ENCODE measurements at places on chromosomes 5 and 9.

GRCh38 chr5:177524941-177525655 lies 8.3 kb upstream of the DDX41 start:
- no peak for DNase-seq

DNA sequence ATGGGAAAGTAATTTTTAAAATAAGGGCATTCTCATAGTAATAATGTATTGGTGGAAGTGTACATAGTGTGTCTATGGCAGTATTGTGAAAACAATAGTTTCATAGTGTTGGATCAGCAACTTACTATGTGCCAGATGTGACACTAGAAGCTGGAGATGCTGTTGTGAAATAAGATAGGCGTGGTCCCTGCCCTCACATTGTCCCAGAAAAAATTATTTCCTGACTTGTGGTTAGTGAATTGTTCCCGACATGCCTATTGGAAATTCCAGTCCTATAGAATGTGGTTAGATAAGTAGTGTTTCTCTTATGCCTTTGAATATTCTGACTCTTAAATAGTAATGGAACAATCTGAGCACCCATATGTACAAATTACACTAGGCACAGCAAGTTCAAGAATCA lies 55.3 kb upstream of the MTAP start:
- no peak for DNase-seq

- no peak for DNase-seq
Measured at GRCh38 chr5:6107675-6108539, 270.4 kb downstream of the MED10 start.

GRCh38 chr5:123046222-123046621 lies 9.7 kb upstream of the PPIC start:
- no peak for DNase-seq

DNA sequence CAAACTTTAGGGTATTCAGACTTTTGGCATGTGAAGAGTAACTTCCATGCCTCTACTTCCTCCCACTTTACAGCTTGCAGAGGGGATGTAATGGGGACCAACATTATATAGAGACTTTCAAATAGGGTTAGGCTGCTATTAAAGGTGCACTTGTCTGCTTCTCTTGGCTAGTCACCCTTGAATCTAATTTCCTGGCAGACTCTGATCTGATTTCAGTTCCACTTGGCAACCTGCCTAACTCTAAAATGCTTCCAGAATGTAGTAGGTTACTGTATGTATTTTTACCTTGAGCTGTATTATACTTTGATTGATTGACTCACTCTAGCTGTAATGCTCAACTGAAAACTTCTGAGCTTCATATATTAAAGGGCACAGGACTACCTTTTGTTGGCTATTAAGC lies 693.4 kb downstream of the KCTD16 start:
- DNase-seq, result no peak

- DNase-seq, result no peak
Measured at GRCh38 chr5:119393746-119394145, 37.9 kb downstream of the TNFAIP8 start.

- no peak for DNase-seq
Measured at GRCh38 chr9:37559125-37559524, 17.1 kb downstream of the FBXO10 start.

DNA sequence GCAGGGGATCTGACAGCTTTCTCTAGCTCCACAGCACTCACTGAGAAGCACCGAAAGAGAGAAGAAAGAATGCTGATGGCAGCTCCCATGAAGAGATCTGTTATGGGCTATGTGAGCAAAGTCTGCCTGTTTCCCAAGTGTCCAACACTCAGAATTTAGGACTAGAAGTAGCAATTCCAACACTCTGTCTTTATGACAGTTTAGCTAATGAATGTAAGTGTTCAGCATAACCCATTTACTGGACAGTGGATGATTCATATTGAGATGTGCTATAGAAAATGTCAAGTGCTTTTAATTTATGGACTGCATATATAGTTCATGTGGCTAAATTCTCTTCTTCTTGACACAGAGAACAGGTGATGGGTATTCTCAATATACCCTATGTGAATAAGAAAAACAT lies 683.1 kb upstream of the ZNF608 start:
- DNase-seq, result no peak

- DNase-seq, result no peak
Measured at GRCh38 chr9:35813434-35814105, 1.3 kb downstream of the HINT2 start.

GRCh38 chr5:106094204-106094607 lies 1576.5 kb downstream of the EFNA5 start:
- no peak for DNase-seq

DNA sequence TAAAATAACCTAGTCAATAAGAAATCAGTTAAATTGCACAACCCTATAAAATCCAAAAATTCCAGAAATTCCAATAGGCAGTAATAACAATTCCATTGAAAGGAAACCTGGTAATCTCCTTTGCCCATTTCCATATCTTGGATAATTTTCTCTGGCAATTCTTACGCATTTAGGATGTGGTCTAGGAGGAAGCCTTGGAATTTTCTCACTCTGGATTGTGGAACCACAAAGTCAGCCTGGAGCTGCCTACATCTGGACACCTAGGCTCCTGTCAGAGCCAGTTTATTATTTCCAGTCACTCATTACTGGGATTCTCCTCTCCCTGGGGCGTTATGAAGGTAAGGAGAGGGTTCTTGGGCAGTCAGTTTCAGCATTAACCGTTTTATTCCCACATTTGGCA lies 40.3 kb upstream of the GNE start:
- DNase-seq, result no peak

GRCh38 chr5:59648949-59649921 lies 244.3 kb downstream of the PDE4D start:
- DNase-seq, result no peak

GRCh38 chr5:125198270-125198974 lies 452.0 kb upstream of the ZNF608 start:
- no peak for DNase-seq

DNA sequence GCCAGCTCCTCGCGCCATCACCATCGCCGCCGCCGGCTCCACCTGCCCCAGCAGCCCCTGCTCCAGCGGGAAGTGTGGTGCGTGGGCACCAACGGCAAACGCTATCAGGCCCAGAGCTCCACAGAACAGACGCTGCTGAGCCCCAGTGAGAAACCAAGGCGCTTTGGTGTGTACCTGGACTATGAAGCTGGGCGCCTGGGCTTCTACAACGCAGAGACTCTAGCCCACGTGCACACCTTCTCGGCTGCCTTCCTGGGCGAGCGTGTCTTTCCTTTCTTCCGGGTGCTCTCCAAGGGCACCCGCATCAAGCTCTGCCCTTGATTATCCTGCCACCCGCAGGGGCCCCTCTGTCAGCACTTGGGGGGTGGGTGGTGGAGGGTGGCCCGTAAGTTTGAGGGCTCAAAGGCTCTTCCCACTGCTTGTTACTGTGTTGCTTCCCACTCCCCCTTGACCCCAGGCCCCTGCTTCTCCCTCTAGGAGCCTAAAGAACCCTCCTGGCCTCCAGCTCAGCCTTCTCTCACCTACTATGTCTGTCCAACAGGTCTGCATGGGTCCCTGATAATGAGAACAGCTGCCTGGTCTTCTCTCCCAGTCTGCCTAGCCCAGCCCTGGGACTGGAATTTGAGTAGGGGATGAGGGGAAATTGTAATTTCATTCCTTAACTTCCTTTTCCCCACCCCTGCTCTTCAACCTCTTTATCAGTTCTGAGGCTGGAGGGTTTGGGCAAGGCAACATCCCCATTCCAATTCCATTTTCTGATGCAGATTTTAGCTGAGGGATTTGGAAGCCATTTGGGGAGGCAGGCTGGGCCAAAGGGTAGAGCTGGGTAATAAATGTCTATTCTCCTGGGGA lies 9.0 kb downstream of the RACK1 start:
- DNase-seq, result no peak

DNA sequence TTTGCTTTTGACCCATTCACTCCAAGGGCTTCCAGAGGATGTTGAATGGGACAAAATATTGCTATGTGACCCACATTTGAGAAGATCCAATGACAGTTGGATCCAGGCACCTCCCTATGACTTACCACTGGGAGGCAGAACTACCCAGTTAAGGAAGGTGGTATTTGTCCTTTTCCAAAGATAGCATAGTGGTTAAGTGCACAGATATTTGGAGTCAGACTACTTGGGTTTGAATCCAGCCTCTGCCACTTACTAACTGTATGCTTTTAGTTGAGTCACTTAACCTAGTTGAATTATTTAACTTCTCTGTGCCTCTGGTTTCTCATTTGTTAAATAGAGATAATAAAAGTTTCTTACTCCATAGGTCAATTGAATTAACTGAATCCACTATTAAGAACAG lies 74.5 kb upstream of the PALM2AKAP2 start:
- no peak for DNase-seq

DNA sequence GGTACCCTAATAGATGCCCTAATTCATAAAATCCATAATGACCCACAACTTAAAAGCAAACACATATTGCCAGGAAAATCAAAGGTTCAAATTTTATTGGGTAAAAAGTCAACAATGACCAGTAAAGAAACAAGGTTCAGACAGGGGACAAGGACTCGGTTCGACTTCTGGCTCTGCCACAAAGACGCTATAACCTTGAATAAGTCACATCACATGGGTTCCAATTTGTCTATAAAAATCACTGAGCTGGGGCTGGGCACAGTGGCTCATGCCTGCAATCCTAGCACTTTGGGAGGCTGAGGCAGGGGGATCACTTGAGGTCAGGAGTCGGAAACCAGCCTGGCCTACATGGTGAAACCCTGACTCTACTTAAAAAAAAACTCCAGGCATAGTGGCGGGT lies 80.5 kb downstream of the SERINC5 start:
- DNase-seq, result no peak

DNA sequence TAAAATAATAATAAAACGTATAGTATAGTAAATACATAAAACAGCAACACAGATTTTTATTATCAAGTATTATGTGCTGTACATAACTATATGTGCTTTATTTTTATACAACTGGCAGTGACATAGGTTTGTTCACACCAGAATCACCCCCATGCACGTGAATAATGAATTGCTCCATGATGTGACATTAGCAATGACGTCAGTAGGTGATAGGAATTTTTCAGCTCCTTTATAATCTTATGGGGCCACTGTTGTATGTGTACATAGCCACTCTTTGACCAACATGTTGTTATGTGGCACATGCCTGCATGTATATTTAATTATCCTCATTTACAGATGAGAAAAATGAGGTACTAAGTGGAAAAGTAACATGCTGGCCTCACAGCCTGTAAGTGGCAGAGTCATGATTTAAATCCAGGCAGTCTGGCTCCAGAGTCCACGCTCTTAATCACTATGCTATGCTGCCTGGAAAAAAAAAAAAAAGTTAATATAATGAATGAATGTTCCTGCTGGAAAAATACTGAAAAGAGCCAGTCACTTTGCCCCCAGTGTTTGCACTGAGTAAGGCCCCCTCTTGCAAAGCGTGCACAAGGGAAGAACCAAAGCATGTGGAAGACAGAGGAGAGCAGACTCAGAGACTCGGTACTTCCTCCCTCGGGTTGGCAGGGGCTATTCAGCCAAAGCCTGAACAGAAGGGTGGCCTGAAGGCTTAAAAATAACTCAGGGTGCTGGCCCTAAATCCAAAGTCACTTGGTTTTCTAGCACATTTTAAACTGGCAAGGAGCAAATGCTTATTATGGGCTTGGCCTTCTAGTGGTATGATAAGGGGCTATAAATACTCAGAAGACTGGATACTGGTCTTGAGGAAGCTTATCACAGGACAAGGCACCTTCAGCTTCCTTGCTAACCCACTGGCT lies 206.8 kb downstream of the GLIS3 start:
- no peak for DNase-seq

GRCh38 chr9:129140397-129141065 lies 29.3 kb downstream of the PTPA start:
- no peak for DNase-seq

DNA sequence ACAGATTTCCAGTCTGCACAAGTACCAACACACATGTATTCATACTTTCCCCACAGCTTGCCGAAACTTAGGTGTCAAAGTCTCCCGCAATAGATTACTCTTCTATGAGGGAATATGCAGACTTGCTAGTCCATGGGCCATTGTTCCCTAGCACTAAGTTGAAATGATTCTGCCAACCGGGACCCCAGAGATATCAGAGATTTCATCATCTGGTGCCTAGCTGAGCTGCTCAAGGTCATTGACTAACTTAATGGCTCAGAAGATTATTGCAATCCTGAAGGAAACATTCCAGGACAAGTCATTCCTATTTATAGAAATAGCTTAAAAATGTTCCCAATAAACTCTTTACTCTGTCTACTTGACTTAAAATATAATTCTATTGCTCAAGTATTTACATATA lies 202.6 kb downstream of the PIK3R1 start:
- no peak for DNase-seq

Data from KG1 (cell line).